Memory B cell (primary cell): ENCODE measurements at places on chromosomes 4 and X.

DNA sequence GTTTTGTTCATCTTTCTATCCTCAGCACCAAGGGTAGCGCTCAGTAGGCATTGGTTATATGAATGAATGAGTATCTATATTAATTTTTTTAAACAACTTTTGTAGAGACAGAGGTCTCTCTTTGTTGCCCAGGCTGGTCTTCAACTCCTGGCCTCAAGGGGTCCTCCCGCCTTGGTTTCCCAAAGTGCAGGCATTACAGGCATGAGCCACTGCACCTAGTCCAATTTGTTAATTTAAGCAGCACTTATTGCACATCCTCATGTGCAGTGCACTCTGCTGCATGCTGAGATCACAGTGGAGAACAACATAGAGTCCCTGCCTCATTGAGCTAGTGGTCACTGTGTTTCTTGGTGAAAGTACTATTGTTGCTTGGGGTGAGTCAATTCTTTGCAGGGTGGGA, 94.4 kb downstream of the NHSL2 start:
- DNase-seq, result no peak

DNA sequence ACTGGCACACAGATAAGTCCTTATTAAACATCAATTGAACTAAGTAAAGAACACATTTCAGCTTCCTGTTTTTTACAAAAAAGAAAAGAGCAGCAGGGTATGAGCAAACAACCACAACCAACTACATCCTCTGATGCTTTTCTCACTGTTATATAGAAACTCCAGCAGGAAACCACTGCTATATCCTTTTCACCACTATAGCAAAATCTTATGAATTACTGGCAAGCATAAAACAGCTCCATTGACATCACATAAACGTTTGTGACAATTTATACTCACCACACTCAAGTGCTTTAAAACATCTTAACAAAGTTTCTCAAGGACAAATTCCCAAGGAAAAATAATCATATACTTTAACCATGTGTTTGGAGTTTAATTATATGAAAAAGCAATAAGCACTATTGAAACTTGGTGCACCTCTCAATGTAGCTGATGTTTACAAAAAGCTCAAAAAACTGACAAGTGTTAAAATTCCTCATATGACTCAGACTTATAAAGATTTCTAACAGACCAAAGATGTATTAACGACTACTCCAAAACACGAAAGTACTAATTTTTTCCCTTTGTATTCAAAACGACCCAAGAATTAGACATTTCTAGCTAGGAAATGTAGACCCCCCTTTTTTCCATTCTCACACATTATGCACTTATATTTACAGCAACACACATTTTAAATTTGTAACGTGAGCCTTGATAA, 12.9 kb downstream of the GPRIN3 start:
- DNase-seq, result no peak

DNA sequence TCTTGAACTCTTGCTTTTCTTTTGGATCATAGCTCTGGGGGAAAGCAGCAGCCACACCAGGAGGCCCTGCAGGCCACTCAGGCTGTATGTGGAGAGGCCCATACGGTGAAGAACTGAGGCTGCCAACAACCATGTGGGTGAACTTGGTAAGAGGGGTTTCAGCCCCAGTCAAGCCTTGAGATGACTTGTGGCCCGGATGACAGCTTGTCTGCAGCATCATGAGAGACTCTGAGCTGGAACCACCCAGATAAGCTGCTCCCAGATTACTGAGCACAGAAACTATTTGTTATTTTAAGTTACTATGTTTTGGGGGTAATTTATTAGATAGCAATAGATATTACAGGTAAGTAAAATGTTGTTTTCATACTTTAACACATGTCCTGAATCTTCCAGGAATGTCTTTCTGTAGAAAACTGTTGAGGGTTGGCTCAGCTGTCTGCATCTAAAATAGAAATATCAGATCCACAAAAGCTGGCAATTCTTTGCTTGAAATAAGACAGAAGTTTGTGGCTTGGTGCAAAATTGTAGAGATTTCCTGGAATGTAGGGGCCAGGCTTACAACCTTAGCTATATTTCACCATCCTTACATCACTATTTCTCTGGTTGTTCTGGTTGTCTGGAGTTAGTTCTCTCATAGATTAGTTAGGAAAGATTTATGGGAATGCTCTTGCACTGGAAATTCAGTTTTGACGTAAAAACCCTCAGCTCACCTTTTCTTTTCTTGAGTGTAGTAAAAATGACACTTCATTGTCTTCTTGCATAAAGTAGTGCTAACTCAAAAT, 272.1 kb downstream of the RAPGEF2 start:
- no peak for DNase-seq

- no peak for DNase-seq
These were observed 17.6 kb downstream of the MSX1 start for GRCh38 chr4:4876945-4877661.

GRCh38 chr4:60223208-60223923, 976.8 kb upstream of the ADGRL3 start:
- no peak for DNase-seq

DNA sequence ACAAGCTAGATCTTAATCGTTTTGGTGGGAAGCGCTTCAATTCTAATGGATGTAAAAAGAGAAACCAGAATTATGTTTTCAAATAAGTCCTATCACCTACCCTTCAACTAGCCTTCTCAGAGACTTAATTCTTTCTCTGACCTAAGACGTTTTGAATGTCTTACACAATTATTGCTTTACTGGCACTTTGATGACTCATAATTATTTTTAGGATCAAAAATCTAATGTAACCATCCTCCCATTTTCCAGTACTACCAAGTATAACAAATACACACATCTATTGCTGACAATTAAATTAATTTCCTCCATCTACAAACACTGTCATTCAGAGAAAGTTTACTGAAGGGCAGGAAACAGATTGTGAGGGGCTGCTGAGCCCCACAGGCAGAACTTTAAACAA, 108.6 kb downstream of the PPP3CA start:
- no peak for DNase-seq

DNA sequence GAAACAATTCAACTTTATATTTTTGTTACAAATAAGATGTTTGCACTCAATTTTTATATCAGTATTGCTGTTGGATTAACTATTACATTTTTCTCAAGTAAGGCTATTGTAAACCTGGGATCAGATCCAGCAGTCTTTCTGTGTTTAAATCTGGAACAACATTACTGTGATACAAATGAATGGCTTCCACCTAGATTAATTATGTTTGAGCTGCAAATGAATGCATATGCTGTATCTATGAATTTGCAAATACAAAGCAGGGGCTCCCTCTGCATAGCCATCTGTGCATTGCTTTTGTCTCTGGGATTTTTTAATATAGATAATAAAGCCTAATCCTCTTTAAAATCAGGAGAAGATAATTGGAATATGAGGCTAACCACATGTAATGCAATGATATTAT, 69.8 kb upstream of the NEIL3 start:
- DNase-seq, result no peak

GRCh38 chr4:126213996-126214395, 899.2 kb downstream of the FAT4 start:
- DNase-seq, result no peak

- peak; percentile 18 for DNase-seq
These were observed 15.2 kb downstream of the HSD17B11 start for GRCh38 chr4:87375719-87376291.
